Left ventricle myocardium inferior (tissue), 1 donor: ENCODE measurements at places on chromosomes 4 and X. TPM values are rescaled to one million over a fixed set of nuclear protein-coding genes. Genes with fewer than 3 reads are reported as not detected.

NLRP2B gene
- not detected for total RNA-seq

- no peaks in the 10 kb centered on the region for H3K36me3 ChIP-seq
- H3K27me3 ChIP-seq, result peaks cover 28% of the 10 kb centered on the region
- H3K4me3 ChIP-seq, result no peak overlapping the region
- H3K27ac ChIP-seq, result no peak overlapping the region
- no peaks in the 10 kb centered on the region for H3K4me1 ChIP-seq
These were observed 95.0 kb upstream of the SLC34A2 start for GRCh38 chr4:25560605-25561004.

- H3K4me3 ChIP-seq, result no peak overlapping the region
- no peaks in the 10 kb centered on the region for H3K36me3 ChIP-seq
- peaks cover 25% of the 10 kb centered on the region for H3K4me1 ChIP-seq
- no peaks in the 10 kb centered on the region for H3K27me3 ChIP-seq
These were observed 123.8 kb downstream of the MAD2L1 start for GRCh38 chr4:119942806-119943205.

DNA sequence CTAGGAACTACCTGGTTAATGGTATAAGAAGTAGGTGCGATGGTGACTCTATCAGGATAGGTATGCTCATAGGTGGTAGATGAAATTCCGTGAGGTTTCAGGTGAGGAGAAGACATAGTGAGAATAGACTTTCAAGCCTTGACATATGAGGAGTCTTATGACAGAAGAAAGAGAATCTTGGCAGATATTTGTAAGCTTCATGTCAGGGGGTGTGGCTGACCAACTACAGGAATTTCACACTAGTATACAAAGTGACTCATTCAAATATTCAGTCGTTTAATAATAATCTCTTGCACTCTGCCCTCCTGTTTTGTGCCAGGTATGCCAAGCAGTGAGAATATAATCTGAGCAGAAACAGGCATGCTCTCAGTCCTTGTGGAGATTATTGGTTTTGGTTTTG lies 22.8 kb downstream of the PACRGL start:
- DNase-seq, result no peak
- no peaks in the 10 kb centered on the region for H3K27me3 ChIP-seq
- H3K36me3 ChIP-seq, result peaks cover 83% of the 10 kb centered on the region
- no peak overlapping the region for H3K4me3 ChIP-seq

DNA sequence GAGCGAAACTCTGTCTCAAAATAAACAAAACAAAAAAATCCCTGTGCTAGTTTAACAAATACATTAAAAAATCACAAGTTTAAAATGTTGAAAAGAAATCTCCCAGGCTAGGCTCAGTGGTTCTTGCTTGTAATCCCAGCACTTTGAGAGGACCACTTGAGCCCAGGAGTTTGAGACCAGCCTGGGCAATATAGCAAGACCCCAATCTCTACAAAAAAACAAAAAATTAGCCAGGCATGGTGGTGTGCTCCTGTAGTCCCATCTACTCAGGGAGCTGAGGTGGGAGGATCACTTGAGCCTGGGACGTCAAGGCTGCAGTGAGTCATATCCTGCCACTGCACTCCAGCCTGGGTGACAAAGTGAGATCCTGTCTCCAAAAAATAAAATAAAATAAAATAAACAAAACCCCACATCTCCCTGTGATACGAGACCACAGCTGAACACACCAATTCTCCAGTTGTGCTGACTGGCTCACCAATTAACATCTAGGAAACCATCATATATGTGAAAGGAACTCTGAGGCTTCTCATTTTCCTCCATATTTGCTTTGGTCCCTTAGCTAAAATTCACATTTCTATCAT lies 7.3 kb downstream of the RPS4X start:
- H3K4me3 ChIP-seq, result no peak overlapping the region
- DNase-seq, result no peak
- H3K27ac ChIP-seq, result no peak overlapping the region
- H3K27me3 ChIP-seq, result no peaks in the 10 kb centered on the region

- no peaks in the 10 kb centered on the region for H3K4me1 ChIP-seq
- H3K27ac ChIP-seq, result no peak overlapping the region
- H3K4me3 ChIP-seq, result no peak overlapping the region
- DNase-seq, result no peak
These were observed 813.7 kb downstream of the DMD start for GRCh38 chrX:32397562-32398216.

GRCh38 chrX:154036513-154036912 lies 16.8 kb upstream of the IRAK1 start:
- no peak for DNase-seq
- H3K27me3 ChIP-seq, result no peaks in the 10 kb centered on the region
- H3K27ac ChIP-seq, result no peak overlapping the region
- H3K4me3 ChIP-seq, result no peak overlapping the region
- peaks cover 54% of the 10 kb centered on the region for H3K4me1 ChIP-seq
